Pancreas (tissue), 10 donors: ENCODE measurements at places on chromosomes 5 and 9. TPM values are rescaled to one million over a fixed set of nuclear protein-coding genes. Genes with fewer than 3 reads are reported as not detected.

Gene OR2K2
- not detected for polyA plus RNA-seq

Gene PHPT1
- 180 TPM for polyA plus RNA-seq

Gene BHMT2
- 2.8 TPM for polyA plus RNA-seq

Gene ABLIM3
- polyA plus RNA-seq = 8.1 TPM

Gene OR13F1
- not detected for polyA plus RNA-seq

Gene NPR3
- polyA plus RNA-seq = 0.38 TPM

Gene FAM221B
- 0.11 TPM for polyA plus RNA-seq

Gene FLT4
- polyA plus RNA-seq = 4.6 TPM

Gene CNTFR
- 2.5 TPM for polyA plus RNA-seq

Gene CATSPER3
- 1.7 TPM for polyA plus RNA-seq

Gene IZUMO3
- polyA plus RNA-seq = not detected

Gene LCN12
- polyA plus RNA-seq = 16.5 TPM

Gene OR13J1
- not detected for polyA plus RNA-seq

Gene ARHGEF39
- polyA plus RNA-seq = 2.0 TPM

Gene SLC4A9
- polyA plus RNA-seq = 0.89 TPM

Gene GABRA1
- not detected for polyA plus RNA-seq

Gene PTGER4
- 4.7 TPM for polyA plus RNA-seq

Gene CAMK4
- 0.04 TPM for polyA plus RNA-seq

Gene KIF4B
- not detected for polyA plus RNA-seq

Gene MAMDC2
- polyA plus RNA-seq = 0.95 TPM

Gene CKMT2
- 3.2 TPM for polyA plus RNA-seq

Gene PCDHGA9
- 1.3 TPM for polyA plus RNA-seq

Gene NMUR2
- polyA plus RNA-seq = 0.02 TPM

Gene HTR4
- not detected for polyA plus RNA-seq

Gene OR1L1
- polyA plus RNA-seq = not detected

Gene ORM1
- polyA plus RNA-seq = 0.82 TPM

Gene TDRD7
- polyA plus RNA-seq = 6.4 TPM

Gene KCNV2
- polyA plus RNA-seq = not detected
